CD4-positive, alpha-beta memory T cell (primary cell): ENCODE measurements at places on chromosomes 3 and 15.

- DNase-seq = no peak
Observed at GRCh38 chr3:129037093-129037419, 23.5 kb upstream of the GP9 start.

- no peak for DNase-seq
Observed at GRCh38 chr15:88681610-88682221, 42.9 kb downstream of the ISG20 start.

DNA sequence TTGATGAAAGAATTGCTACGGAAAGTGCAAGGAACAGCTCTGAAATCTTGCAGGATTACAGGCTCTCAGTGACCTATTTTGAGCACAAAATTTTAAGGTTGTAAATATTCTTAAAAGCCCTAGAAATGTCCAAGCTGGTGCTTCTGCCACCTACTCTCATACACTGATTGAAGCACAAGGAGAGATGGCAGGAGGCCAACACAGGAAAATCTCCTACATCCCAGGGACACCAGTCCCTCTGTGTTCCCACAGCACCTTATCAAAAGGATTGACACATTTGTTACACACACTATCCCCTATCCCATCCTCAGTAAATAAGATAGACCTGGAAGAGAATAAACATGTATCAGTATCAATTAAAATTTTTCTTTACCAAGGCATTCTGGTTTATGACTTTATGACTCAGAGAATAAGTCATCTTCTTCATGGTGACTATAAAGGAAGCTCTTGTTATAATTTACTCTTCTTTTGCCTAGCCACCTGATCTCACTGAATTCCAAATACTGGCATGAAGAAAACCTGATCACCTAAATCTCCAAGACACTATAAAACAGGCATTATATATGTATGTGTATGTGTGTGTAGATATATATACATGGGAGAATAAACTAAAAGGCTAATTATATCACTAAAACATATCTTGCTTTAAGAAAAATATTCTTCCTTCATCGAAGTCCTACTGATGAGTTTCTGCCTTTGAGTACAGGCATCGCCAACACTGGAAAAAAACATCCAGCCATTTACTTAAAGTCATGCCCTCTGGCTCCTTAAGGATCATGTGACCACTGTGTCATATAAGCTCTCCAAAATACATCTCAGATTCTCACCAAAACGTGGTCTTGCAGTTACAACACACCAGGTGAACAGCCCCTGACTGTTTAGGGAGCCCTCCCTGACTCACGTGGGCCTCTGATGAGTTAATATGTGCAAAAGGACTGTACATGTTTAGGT lies 208.1 kb upstream of the NR2F2 start:
- no peak for DNase-seq

- no peak for DNase-seq
Observed at GRCh38 chr3:66414846-66415245, 86.0 kb downstream of the LRIG1 start.

GRCh38 chr15:42284551-42284950 lies 11.3 kb upstream of the TMEM87A start:
- DNase-seq = no peak

GRCh38 chr3:179565496-179565895 lies 2.8 kb downstream of the ACTL6A start:
- no peak for DNase-seq

GRCh38 chr3:196142202-196142956 lies 60.5 kb upstream of the TFRC start:
- DNase-seq = no peak

- DNase-seq = no peak
Observed at GRCh38 chr3:42229942-42230688, 35.9 kb downstream of the CCK start.

DNA sequence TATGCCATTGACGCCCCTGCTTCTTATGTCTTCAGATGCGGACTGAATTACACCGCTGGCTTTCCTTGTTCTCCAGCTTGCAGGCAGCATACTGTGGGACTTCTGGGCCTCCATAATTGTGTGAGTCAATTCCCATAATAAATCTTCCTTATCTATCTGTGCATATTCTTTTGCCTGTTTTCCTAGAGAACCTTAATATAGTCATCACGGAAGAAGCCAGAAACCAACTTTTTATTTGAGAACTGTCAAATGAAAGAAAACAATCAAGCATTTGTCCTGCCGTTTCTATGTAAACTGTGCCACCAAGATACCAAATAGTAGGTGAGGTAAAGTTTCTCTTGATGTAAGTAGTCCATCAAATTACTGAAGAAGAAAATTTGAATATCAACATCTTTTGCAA lies 51.8 kb upstream of the B3GALNT1 start:
- no peak for DNase-seq

- no peak for DNase-seq
Observed at GRCh38 chr3:168251371-168251770, 155.6 kb upstream of the GOLIM4 start.

DNA sequence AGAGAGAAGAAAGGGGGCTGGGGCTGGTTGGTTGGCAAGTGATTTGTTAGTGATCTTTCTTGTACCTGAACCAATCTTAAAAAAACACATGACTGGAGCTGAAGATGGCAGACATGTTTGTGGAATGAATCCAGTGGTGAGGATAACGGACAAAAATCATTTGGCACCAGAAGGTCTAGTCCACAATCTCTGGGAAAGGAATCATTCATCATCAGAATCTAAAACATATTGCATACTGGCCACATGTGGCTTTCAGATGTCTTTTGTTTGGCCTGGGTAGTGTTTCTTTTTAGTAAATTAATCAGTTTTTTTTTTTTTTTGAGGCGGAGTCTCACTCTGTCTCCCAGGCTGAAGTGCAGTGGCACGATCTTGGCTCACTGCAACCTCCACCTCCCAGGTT lies 5.0 kb downstream of the NEK11 start:
- DNase-seq = no peak

DNA sequence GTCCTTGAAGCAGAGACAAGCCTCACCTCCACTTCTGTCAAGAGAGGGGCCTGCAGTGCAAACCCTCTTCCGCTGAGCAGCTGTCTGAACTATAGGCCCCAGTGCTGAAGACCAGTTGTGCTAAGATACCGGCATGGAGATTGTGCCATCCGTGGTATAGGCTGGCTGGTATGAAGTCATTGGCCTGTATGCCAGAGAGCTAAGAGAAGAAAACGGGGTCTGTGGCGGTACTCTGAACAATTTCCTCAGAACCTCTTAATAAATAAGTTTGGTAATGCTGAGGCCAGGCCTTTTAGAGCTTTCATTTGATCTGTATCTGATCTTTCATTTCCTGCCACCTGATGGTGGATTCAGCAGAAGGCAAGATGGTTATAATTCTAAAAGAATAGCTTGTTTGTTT lies 123.0 kb downstream of the LRIG1 start:
- DNase-seq = no peak

DNA sequence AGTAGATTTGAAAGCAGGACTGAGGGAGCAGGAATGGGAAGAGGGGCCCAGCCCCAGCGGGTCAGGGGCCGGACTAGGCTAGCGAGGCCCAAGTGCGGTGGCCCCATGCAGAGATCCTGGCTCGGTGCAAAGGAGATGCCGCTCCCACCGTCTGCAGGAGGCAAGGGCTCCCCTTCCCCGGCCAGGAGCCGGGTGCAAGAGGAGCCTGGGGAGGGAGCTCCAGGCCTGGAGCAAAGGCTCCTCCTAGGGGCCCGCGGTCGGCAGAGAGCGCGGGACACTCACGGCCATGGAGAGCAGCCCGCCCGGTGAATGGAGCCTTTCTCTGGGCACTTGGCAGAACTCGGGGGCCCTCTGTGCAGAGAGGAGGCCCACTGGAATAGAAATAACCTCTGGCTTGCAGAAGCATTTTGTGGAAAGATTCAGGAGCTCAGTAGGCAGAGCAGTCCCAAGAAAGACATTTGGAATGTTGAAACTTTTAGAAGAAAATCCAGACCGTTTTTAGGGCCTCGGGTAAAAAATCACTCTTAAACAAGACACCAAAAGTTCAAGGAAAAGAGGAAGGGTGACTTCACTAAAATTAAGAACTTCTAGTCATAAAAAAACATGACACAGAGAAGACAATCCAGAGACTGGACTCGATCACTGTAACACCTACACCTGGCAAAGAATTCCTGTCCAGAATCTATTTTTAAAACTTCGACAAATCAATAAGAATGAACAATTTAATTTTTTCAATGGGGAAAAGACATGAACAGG lies 43.0 kb upstream of the USP3 start:
- DNase-seq = no peak

GRCh38 chr3:127556565-127556964 lies 34.0 kb downstream of the TPRA1 start:
- no peak for DNase-seq

GRCh38 chr15:21270474-21270873 lies 169.8 kb downstream of the POTEB3 start:
- no peak for DNase-seq

DNA sequence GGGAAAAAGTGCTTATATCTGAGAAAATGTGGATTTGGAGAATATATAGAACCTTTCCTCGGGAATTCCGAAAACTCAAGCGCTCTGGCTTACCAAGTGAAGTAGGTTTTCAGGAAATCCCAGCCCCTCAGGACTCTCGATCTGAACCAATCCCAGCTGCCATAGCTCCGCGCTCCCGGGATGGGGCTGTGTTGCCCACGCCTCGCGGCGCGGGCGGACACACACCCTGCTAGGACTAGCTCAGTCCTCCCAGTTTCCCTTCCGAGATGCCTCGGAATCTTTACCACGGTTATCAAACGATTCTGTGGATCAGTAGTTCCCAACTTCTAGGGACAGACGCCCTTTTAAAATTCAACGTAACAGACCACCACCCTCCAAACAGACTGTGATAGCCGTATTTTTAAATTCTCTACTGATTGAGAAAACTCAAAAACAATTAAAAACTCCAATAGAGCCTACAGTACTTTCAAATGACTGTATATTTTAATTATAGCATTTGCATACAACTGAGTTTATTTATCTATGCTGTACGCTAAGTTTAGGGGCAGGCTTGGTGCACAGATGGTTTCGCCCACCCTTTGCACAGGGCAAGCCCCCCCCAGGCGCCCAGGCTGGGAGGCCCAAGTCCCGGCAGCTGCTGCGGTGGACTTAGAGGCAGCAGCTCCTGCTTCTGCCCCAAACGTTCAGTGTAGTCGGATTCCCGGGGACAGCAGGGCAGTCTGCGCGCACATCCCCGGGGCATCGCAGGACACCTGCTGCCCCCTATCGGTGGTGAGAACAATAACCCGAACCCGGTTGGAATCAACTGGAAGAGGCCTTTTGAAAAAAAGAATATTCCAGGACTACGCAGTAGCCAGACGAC lies 52.3 kb downstream of the CCDC54 start:
- peak; percentile 61 for DNase-seq

GRCh38 chr15:58146749-58147148 lies 8.6 kb downstream of the AQP9 start:
- no peak for DNase-seq

DNA sequence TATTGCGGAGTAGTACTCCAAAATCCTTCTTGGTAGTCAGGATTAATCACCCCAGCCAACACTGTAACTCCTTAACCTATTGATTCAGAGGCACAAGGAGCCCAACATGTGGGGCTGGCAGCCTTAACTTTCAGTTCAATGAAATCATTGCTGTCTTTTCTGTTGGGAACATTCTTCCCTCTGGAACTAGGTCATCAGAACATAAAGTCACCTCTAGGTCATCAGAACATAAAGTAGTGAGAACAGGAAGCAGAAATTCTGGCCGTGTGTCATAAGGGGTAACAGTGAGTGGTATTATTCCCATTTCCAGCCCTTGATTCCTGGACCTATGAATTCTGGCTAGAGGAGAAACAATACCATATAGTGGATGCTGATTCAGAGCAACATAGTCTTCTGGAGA lies 71.5 kb upstream of the TNIK start:
- DNase-seq = no peak

DNA sequence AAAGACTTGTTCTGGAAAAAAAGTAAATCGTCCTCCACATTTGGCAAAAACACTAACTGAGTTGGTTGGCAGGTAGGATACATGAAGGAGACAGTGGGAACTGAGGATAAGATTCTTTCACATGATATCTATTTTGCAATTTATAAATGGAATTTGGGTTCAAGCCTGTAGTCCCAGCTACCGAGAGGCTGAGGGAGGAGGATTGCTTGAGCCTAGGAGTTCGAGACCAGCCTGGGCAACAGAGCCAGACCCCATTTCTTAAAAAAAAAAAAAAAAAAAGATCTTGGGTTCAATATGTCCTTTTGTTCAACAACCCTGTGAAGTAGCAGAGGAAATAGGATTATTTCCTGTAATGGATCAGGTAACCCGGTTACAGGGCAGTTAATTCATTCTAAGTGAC lies 35.7 kb upstream of the CFAP161 start:
- DNase-seq = no peak

DNA sequence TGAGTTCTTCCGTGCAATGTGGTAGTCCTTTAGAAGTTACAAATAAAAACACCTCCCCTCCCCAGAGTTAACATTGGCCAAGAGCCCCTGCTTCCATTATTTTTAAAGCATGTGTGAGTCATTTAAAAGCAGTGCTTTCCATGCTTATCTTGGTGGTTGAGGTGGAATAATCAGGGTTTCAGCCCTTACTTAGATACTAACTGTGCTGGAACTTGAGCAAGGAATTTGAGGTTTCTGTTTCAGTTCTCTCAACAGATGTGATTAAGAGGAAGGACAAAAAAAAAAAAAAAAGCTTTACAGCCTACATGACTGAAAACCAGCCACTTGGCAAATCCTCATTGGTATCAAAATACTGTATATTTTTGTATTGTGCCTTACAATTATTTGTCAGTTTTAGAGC lies 64.5 kb downstream of the CGNL1 start:
- DNase-seq = no peak

GRCh38 chr3:197088370-197088769 lies 58.8 kb upstream of the MELTF start:
- no peak for DNase-seq

DNA sequence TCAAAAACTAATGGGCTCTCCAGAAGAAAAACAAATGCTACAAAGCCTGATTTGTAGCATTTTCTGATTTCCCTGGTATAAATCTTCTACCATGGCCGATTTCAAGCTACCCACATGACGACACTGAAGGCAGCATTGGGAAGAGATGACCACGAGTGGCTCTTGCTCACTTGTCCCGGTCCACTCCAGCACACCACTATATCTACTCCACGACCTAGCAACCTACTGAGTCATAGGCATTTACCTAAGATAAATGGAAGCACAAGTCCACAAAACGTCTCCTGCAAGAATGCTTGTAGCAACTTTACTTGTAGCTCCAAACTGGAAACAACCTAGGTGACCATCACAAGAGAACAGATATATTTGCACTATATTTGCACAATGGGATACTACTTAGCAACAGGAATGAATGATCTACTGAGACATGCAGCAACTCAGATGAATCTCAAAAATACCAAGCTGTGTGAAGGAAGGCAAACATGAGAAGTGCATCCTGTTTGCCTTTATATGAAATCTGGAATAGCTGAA lies 60.8 kb upstream of the HES1 start:
- no peak for DNase-seq

GRCh38 chr15:83656943-83657528 lies 3.1 kb downstream of the ADAMTSL3 start:
- DNase-seq = no peak

DNA sequence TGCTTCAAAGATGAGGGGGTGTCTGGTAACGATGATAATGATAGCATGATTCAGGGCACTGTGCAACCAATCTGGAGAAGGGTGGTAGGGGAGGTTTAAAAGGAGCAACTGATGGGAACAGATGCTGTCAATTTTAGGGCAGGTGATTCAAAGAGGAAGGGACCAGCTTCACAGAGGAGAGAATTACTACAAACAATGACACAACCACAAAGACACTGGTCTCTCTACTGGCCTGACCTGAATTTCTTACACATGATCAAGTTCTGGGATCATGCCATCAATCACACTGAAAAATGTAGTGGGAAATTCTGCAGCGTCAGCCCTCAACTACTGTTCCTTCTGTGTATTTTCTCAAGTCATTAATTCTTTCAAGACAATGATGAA lies 2.6 kb upstream of the CDV3 start:
- no peak for DNase-seq
